Lung (tissue), 17 donors: ENCODE measurements at places on chromosomes 4 and X.

DNA sequence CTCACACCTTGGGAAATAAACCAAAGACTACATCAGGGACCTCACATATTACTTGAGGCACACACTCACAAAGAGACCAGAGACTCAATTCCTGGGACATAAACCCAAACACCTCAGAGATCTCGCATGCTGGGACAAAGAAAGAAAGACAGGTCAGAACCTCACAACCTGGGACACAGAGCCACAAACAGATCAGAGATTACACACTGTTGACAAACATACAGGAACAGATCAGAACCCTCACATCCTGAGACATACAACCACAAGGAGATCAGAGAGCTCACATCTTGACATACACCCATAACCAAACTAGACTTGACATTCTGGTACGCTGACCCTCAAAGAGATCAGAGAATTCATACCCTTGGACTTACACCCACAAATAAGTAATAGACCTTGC, 17.3 kb downstream of the SUV39H1 start:
- DNase-seq, result no peak

DNA sequence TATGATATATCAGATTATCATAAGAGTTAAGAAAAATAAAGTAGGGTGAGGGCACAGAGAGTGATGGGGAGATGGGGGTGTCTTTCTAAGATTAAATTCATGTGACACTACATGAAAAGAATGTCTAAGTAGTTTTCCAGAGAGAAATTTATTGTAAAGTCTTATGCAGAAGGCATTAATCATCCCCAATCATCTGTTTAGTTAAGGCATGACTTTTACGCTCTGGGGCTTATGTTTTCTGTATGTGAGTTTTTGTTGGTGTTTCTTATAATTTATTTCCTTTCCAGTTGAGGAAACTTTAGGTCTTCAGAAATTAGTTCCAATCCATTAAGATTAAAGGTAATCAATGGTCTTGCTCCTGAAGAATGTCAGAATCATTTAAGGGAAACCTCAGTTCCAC, 383.0 kb upstream of the GALNT7 start:
- no peak for DNase-seq

GRCh38 chrX:68710870-68711576, 63.6 kb downstream of the STARD8 start:
- DNase-seq, result peak; percentile 39

- DNase-seq, result no peak
These were observed 11.7 kb upstream of the QRFPR start for GRCh38 chr4:121392426-121393086.

- DNase-seq, result no peak
These were observed 93.3 kb downstream of the PRDM5 start for GRCh38 chr4:120829113-120829831.

DNA sequence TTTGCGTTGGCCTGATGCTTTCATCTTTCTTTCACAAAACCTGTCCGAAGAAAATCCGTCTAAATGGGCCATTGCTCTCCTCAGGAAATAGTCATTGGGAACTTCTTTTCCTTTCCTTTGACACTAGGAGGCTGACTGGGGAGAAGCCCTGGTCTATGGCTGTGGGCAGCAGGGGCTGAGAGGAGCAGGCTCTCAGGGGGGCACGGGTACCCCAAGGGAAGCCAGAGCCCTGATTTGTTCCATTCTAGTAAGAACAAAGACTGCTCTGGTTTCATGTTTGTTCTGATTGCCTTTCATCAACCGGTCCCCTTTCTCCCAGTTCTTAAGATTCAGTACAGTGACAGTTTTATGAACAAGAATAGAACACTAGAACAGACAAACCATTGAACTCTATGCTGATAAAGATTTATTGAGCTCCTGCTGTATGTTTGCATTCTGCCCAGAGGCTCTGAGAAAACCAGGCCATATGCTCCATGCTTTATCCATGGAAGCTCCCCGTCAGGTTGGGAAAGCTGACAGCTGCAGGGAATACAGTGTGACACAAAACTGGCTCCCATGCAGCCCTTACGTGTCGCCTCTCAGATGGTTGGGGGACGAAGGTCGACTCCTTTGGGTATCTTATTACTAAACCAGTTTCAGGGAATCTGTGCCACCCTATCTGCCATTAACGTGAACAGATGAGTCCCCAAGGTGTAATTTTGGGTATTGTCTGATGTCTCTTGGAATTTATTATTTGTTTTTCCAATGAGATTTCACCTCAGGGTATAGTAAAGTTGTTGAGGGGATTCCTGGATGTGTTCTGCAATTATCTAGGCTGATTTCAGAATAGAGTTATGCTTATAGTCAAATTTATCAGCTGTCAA, 72.4 kb upstream of the MSANTD1 start:
- DNase-seq, result no peak

GRCh38 chr4:127162741-127163140, 470.0 kb upstream of the INTU start:
- DNase-seq, result no peak

DNA sequence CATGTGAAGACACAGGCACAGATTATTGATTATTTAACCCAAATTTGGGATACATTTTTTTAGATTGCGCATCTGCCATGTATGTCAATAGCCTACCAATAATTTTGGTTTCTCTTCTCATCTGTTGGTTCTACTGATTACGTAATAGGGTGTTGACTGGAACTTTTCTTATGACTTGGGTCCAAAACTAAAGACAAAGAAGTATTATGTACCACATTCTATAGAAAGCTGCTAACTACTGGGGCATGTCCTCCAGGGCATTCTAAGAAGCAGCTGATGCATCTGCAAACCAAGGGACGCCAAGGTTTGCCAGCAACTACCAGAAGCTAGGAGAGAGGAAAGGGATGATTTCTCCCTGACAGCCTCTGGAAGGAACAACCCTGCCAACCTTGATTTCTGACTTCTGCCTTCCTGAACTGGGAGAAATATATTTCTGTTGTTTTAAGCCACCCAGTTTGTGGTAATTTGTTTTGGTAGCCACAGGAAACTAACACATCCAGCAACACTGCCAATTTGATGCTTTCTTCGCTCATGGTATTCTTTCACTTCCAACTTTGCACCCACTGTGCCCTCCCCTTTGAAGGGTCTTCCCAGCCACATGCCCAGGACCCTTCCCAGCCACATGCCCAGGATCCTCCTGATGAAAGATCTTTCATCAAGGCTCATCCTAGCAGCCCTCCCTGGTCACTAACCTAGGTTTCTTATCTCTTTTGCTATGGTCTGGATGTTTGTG, 15.9 kb upstream of the TLR1 start:
- DNase-seq, result no peak

GRCh38 chrX:65586491-65586890, 51.9 kb upstream of the LAS1L start:
- DNase-seq, result no peak
